ENCODE measurements at places on chromosomes 3 and 15. TPM values are rescaled to one million over a fixed set of nuclear protein-coding genes. Genes with fewer than 3 reads are reported as not detected.

Gene MTHFS
- total RNA-seq = 26.7 TPM

Gene GLDN
- 5.3 TPM for total RNA-seq

Gene SV2B
- total RNA-seq = 0.02 TPM

Gene SLC12A1
- total RNA-seq = not detected

Gene QARS1
- total RNA-seq = 347 TPM

Gene ATP13A5
- total RNA-seq = not detected

Gene PCOLCE2
- 32.5 TPM for total RNA-seq

Gene CLRN1
- total RNA-seq = not detected

Gene ALG1L2
- 0.59 TPM for total RNA-seq

DNA sequence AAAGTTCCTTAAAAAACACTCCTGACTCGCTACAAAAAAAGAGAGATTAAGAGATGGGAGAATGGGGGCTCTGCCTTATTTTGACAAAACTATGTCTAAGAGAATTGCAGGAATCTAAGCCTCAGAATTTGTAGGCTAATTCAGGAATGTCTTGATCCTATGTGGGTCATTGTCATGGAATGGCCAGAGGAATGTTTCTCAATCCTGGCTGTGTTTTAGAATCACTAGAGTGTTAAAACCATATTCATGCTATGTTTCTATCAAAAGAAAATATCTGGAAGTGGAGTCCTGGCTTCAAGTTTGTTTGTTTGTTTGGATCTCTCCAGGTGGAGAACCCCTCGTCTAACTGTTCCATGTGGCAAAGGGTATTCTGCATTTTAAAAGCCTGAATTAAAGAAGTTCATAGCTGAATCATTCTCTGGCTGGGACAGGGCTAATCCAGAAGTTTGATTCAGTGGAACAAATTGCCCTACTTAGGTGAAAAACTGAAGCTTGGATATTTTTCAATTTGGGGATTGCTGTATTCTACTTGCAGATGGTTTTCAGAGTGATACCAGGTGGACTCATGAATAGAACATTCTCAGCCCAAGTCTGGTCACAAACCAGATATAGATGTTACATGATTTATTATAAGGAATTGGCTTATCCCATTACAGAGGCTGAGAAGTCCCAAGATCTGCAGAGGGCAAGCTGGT, 28.2 kb downstream of the GJD2 start:
- H3K27ac ChIP-seq = no peak overlapping the region
- no peaks in the 10 kb centered on the region for H3K27me3 ChIP-seq
- no peaks in the 10 kb centered on the region for H3K36me3 ChIP-seq
- DNase-seq = no peak
- H3K4me3 ChIP-seq = no peak overlapping the region

GRCh38 chr3:10366651-10367101, 45.8 kb upstream of the SEC13 start:
- H3K27ac ChIP-seq = no peak overlapping the region
- peaks cover 10% of the 10 kb centered on the region for H3K4me1 ChIP-seq
- no peaks in the 10 kb centered on the region for H3K36me3 ChIP-seq
- peak; percentile 36 for DNase-seq

GRCh38 chr3:161221806-161222600, 892 bp downstream of the NMD3 start:
- peaks cover 18% of the 10 kb centered on the region for H3K4me1 ChIP-seq
- no peak overlapping the region for H3K27ac ChIP-seq
- DNase-seq = no peak
- no peaks in the 10 kb centered on the region for H3K27me3 ChIP-seq
- H3K36me3 ChIP-seq = peaks cover 11% of the 10 kb centered on the region

DNA sequence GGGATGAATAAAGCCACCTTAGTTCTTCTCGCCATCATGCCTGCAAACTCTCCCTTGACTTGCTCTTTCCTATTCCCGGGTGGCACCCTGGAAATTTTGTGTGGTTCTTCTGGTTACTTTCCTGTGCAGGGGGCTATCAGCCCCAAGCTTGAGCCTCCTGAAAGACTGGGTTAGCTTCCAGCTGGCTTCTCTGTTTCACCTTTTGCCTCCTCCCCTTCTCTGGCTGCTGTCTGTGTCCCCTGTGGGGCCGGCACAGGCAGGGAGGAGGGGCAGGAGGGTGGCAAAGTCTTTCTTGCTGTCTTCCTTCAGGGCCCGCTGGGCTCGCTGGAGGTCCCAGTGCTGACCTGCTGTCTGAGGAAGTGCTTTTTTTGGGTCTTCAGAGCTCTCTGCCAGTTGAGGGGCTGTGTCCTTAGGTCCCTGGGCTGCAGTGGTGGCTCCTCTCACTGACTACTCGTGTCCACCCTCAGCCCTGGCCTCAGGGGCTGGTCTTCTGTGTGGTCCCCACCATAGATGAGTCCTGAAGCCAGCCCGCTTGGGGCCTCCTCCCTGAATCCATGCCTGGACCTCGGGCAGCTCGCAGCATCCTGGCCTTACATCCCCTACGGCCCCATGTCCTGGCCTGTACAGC, 196.5 kb downstream of the KLF13 start:
- no peak for DNase-seq
- H3K4me3 ChIP-seq = no peak overlapping the region
- no peak overlapping the region for H3K27ac ChIP-seq

DNA sequence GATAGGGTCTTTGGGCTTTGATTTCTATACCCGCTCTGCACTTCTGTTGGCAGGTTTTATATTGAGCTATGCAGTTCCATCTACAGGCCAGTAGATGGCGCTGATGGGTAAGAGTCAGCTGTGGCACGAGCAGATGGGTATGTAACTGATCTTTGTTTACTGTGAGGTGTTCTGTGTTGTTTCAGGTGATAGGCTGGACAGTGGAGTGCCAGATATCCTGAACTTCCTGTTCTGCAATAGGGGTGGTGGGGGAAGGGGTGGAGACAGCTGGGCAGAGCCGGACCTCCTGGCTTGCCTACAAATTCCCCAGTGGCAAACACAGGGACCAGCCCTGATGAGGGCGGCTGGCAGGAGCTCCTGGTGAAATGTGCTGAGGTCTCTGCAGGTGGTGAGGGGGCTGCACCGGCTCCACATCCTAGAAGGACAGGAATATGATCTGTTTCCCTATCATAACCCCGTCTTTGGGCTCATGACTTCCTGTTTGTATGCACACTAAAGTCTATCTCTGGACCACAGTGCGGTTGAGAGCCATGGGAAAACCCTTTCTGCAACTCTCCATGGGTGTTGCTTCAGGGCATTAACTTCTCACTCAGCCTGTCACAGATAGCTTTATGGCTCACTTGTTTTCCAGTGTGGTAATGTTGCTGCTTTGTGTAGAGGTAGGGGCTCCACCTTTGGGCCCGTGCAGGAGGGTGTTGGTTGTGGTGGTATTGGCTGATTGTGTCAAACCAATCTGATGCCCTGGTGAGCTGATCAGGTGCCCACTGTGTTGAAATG, 13.4 kb upstream of the FAM98B start:
- no peaks in the 10 kb centered on the region for H3K4me1 ChIP-seq
- no peak overlapping the region for H3K27ac ChIP-seq
- H3K4me3 ChIP-seq = no peak overlapping the region
- peak; percentile 58 for DNase-seq
- H3K27me3 ChIP-seq = peaks cover 21% of the 10 kb centered on the region

DNA sequence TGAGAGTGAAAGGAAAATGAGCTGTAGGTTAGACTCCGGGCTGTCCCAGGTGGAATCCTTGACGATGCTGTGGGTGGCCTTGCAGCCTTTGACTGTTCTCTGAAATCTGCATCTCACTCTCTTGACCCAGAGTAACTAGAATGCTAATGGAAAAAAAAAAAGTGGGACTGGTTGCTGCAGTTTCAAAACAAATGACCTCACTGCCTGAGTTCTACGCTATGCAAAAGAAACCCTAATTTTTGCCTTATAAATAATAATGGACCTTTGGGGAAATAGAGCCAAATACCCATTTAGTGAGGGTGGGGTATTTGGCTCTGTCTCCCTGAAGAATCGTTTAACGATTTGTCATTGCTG, 309.7 kb upstream of the C2CD4B start:
- H3K4me1 ChIP-seq = peaks cover 22% of the 10 kb centered on the region
- H3K27me3 ChIP-seq = no peaks in the 10 kb centered on the region
- DNase-seq = no peak
- no peak overlapping the region for H3K4me3 ChIP-seq

GRCh38 chr3:24420224-24420623, 74.4 kb downstream of the THRB start:
- DNase-seq = no peak
- no peak overlapping the region for H3K4me3 ChIP-seq
- H3K27me3 ChIP-seq = no peaks in the 10 kb centered on the region
- H3K36me3 ChIP-seq = no peaks in the 10 kb centered on the region
- no peaks in the 10 kb centered on the region for H3K4me1 ChIP-seq
- H3K27ac ChIP-seq = no peak overlapping the region
